Omental fat pad (tissue), 4 donors: ENCODE measurements at places on chromosomes 16 and 17.

DNA sequence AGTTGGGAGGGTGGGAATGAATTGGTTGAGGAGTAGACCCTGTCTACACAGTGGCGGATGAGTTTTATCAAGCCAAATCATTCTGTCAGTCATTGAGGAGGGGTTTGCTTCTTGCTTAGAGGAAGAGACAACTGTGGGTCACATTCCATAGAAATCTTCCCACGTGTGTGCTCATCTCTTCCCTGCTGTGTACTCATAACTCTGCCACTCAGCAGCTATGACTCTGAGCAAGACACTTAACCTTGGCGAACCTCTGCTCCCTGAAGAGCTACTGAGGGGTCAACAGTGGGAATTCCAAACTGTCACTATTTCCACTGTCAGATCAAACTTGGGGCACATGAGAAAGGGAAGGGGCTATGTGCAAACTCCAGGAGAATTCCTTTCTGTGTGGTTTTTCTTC lies 72.6 kb upstream of the COX10 start:
- DNase-seq: no peak

DNA sequence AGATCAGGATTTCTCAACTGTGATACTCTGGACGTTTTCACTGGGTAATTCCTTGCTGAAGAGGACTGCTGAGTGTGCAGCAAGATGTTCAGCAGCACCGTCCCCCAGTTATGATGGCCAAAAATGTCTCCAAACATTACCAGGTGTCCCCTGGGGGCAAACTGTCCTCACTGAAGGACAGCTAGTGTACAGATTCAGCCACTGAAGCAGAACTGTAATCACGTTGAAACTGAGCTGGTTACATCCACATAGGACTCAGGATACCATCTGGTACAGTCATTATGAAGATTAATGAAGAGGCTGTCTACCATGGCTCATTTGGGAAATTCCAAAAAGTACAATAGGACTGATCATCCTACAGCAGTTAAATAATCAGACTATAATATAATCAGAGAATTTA lies 43.3 kb upstream of the GINS3 start:
- no peak for DNase-seq

- DNase-seq: no peak
Measured at GRCh38 chr16:29645694-29646187, 17.3 kb upstream of the SPN start.

DNA sequence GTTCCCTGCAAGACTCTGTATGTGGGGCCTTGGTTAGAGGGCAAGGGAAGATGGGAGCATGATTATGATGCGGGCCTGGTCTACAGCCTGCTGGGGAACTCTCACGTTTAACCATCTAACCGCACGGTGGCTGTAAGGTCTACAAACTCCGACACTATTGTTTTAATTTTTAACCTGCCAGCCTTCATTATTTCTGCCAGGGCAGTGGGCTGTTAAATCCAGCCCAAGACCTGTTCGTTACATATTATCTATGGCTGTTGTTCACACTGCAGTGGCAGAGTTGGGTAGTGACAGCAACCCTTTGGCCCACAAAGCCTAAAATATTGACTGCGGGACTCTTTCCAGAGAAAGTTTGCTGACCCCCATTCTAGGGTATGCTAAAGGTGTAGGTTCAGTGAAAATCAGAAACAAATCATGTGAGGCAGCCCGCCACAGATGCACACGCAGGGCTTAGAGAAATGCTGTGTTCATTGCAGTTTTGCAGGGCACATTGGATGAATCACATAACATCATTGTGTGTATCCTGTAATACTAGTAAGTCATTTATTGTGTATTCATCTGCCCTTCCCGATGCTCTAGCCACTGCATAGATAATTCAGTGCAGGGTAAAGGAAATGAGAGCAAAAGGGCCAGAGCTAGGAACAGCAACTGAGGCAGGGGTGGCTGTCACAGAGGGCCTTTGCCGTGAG lies 14.3 kb downstream of the SNX29 start:
- no peak for DNase-seq

GRCh38 chr16:2955438-2955778 lies 8.7 kb upstream of the KREMEN2 start:
- DNase-seq: no peak

GRCh38 chr17:52027620-52028295 lies 130.8 kb downstream of the CA10 start:
- no peak for DNase-seq

- DNase-seq: no peak
Measured at GRCh38 chr16:77416939-77417480, 17.8 kb downstream of the ADAMTS18 start.

GRCh38 chr16:84406006-84406963 lies 37.9 kb downstream of the ATP2C2 start:
- DNase-seq: no peak

GRCh38 chr17:40373324-40373723 lies 8.8 kb upstream of the GJD3 start:
- no peak for DNase-seq

- DNase-seq: no peak
Measured at GRCh38 chr17:28160610-28161009, 118.1 kb downstream of the NLK start.

GRCh38 chr16:1125471-1125870 lies 27.4 kb upstream of the CACNA1H start:
- no peak for DNase-seq

DNA sequence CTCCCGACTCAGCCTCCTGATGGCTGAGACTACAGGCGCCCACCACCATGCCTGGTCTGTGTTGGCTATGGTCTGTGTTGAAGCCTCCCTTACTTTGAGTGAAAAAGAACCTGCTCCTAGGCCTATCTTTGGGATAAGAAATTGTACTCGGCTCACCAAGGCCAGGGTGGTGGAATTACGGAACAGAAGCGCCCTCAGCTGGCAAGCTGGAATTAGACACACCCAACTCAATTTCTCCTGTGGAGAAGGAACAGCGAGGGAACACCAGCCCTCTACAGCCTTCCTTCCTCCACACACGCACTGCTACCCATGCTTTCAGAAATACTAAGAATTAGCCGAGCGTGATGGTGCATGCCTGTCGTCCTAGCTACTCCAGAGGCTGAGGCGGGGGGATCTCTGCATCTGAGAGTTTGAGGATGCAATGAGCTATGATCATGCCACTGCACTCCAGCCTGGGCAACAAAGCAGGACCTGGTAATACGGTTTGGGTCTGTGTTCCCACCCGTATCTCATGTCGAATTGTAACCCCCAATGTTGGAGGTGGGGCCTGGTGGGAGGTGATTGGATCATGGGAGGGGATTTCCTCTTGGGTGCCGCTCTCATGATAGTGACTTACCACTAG lies 40.1 kb upstream of the RBBP6 start:
- DNase-seq: no peak

DNA sequence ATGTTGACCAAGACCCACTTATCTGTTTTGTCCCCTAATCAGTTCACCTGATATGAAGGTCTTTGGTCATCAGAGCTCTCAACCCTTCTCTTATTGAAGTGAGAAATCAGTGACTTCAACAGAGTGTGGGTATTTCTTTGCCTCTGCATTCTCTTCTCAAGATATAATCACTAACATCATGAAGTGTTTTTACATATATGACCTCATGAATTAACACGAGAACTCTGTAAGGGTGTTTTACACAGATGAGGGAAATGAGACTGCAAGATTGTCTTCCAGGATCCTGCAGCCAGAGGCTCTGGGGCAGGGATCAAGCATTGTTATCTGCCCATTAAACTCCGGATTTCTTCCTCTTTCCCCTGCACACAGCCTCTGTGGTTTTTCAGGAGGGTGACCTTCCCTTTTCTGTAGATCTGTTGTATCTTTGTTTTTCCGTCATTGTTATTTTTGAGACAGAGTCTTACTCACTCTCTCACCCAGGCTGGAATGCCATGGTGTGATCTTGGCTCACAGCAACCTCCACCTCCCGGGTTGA lies 22.7 kb downstream of the LCMT1 start:
- DNase-seq: no peak

- no peak for DNase-seq
Measured at GRCh38 chr16:46788891-46789474, 40.8 kb upstream of the MYLK3 start.

GRCh38 chr17:40329839-40330794 lies 21.1 kb downstream of the RARA start:
- DNase-seq: no peak

DNA sequence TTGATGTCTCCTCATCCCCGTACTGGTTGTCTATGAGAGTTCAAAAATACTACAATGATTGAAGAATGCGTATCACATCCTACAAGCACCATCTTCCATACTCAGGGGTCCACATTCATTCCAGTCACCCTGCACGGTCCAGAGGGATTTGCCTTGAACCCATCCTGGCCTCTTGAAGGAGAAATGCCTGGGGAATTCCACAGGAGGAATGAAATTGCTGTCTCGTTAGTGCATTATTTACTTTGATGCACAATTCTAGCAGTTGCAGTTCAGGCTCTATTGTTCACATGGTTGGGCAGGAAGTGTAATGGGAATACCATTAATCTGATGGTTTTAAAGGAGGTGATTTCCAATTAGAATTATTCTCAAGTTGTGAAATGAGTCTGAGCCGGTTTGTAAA lies 369.1 kb upstream of the XYLT1 start:
- DNase-seq: no peak

- peak; percentile 51 for DNase-seq
Measured at GRCh38 chr17:7213895-7214299, 5.7 kb downstream of the DLG4 start.

GRCh38 chr16:57669476-57670162 lies 1.5 kb downstream of the ADGRG3 start:
- DNase-seq: no peak

- no peak for DNase-seq
Measured at GRCh38 chr16:27549464-27549745, 308 bp downstream of the GTF3C1 start.

GRCh38 chr16:984121-984694 lies 2.6 kb downstream of the SOX8 start:
- no peak for DNase-seq

DNA sequence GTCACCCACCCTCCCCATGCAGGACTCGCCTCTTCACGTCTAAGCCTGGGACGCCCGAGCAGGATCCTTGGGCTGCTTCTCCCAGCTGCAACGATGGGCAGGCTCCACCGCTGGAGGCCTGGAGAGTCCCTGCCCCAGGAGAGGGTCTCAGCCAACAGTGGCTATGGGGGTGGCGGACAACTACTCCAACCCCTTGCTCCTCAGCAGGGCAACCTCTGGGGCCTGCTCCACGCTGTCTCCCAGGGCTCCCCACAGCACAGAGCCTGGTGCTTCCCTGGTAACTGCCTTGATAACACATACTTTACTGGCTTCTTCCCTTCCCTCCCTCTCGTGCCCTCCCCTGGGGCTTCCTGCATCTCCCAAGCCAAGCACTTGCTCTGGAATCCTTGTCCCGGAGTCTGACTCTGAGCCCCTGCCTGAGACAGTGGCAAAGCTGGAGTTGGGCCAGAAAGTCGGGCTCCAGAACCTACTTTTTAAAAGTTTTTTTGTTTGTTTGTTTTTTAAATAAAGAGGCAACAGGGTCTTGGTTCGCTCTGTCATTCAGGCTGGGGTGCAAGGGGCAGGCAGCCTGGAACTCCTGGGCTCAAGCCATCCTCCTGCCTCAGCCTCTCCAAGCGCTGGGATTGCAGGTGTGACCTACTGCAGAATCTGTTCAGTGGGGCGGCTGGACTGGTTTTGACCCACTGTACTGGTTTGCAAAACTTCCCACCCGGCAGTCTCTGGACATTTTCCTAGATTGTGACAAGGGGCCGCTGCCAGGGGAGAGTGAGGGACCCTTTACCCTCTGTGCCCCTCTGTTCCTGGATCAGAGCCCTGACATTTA lies 99.4 kb downstream of the TNFRSF13B start:
- DNase-seq: no peak

DNA sequence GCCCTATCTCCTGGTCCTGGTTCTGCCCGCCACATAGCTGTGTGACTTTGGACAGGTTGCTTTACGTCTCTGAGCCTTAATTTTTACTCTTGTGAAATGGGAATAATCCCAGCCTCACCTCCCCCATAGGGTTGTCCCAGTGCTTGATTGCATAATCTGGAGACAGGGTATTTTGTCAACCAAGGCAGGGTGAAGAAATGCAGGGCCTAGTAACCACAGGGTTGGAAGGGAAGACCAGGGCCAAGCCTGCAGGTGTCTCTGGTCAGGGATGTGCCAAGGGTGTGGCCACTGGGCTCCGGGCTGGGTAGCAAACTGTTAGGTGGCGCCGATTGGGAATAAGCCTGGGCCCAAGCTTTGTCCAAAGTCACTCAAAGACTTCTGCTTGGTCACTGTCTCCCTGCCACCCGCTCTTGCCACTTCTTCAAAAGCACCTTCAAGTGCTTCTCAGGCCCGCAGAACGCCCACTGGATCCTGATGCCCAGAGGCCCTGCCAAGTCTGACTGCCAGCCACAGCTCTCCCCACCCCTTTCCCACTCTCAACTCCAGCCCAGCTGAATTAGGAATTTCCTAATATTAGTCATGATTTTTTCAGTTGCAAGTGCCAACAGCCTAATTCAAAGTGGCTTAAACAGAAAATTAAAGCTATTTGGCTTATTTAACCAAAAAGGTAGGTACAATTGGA lies 20.6 kb upstream of the COL1A1 start:
- DNase-seq: no peak

DNA sequence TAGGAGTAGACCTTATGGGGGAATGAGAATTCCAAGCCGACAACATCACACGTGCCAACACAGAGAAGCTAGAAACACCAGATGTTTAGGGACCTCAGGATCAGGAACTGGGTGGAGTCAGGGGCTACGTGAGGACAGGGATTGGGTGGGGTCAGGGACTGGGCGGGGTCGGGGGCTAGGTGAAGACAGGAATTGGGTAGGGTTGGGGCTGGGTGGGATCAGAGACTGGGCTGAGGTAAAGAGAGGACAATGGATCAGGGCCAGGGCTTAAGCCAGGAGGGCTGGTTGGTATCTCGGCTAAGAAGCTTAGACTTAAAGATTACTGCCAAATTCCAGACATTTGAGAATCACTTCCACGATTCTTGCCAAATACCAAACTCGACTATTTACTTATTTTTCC lies 11.6 kb downstream of the TEKT5 start:
- no peak for DNase-seq

GRCh38 chr16:6377956-6378355 lies 954.7 kb upstream of the RBFOX1 start:
- DNase-seq: no peak

GRCh38 chr17:50692448-50693035 lies 15.2 kb downstream of the ANKRD40 start:
- no peak for DNase-seq

DNA sequence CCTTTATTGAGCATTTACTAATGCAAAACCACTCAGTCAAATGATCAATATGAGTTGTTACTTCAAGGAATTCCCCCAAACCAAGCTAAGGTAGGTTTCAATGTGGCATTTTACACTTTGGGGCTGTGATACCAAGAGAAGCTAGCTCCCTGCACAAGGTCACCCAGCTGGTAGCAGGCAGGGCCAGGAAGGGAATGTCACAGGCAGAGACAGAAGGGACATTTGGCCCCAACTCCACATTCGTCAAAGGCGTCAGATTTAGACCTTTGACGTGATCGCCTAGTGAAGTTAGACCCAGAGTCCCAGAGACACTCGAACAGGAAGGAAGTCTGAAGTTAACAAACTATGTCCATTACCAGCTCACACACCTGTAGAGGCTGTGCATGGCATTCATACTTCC lies 5.5 kb upstream of the SMG1 start:
- no peak for DNase-seq

GRCh38 chr16:3029491-3030221 lies 5.8 kb downstream of the THOC6 start:
- DNase-seq: no peak

GRCh38 chr17:36002631-36003030 lies 1.3 kb upstream of the CCL15 start:
- DNase-seq: no peak
